ENCODE measurements at places on chromosomes 7 and 10.

GRCh38 chr10:129541200-129541599 is 74.2 kb downstream of the MGMT start:
- no peak for DNase-seq

GRCh38 chr10:46248651-46249146 is 38.1 kb upstream of the ANTXRL start:
- no peak for DNase-seq

DNA sequence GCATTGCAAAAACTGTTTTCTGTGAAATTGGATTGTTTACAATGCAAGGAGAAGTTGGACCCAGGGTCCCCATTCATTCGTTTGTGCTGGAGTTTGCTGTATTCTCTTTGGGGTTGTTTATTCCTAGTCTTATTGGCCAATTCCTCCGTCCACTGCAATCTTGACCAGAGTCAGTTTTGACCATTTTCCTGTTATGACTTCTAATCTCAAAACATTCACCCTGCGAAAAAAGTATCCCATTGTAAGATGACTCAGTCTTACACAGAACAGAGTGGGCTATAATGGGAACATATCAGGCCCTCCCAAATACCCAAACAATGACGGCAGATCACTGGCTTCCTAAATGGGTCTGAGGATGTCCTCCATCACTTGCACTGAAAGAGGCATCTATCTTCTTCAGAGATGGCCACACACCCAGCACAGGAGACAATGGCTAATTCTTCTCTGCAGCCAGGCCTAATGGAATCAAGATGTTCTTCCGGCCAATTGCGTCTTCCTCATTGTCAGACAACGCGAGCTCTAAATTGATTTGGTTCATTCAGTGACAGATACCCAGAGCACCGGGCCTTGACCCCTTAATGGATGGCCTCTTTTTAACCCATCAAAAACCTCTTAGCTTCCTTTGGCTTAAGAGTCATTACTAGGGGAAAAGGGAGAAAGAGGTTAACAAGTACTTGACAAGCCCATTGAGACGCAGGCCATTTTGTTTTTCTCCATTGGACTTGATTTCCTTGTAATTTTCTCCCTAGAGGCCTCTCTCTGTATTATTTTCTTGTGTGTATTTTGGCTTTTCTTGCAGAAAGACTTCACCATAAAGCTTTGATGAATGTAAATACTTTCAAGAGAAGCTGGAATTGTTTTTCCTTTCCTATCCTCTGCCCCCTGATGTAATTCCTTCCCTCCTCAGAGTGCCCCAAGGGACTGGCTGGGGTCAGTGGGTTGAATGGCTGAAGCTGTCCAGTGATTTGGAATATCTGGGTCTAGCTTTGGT is 129.6 kb downstream of the PRPF18 start:
- DNase-seq: no peak

DNA sequence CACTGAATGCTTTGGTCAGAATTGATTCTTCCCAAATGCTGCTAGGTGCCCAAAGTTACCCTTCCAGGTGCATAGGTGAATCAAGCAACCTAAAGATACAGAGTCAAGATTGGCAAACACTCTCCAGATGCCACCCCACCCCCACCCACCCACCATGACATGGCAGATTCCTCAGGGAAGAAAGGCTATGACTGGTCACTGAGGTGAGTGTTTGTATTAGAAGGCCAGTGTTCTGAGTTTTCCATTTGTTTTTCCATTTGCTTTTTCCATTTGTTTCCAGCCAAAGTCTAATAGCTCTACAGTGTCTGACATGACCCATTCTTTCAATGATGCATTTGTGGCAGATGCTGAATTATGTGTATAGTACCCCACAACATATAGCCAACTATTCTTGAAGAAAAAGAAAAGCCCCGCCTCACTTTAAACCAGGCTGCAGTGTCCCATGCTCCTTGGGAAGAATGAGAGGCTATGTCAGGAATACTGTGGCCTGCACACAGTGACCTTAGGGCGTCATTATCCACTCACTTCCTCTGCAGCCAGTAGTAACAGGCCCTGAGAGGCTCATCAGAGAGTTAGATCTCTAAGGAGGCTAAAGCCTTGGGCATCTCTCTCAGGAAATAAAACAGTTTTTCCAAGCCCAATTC is 16.1 kb upstream of the HIBADH start:
- DNase-seq: no peak

DNA sequence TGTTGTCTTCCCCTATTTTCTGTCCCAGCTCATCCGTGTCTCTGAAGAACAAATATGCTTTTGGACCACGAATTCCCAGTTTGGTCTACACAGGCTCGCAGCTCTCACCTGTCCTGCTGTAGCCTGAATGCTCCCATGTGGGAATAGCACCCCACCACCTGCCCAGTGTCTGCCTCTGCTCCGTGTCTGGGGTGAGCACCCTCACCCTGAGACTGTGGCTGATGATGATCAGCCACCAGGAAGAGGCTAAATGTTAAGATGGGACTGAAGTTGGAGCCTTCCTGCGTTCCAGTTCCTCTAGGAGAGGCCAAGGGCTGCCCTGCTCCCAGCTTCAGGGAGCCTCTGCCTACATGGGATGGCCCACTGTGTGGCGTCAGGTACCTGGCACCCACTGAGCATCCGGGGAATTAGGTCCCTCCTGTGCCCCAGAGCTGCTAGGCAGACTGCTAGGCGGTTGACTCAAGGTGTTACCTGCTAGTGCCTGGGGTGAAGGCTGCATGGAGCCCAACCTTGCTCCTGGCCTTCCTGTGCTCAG is 3.7 kb downstream of the PGAM2 start:
- DNase-seq: no peak

All from adrenal gland (tissue), 19 donors.